Renal cortical epithelial cell (primary cell): ENCODE measurements at places on chromosomes 5 and 9.

GRCh38 chr5:174067499-174067898 lies 22.0 kb downstream of the NSG2 start:
- no peak for DNase-seq

DNA sequence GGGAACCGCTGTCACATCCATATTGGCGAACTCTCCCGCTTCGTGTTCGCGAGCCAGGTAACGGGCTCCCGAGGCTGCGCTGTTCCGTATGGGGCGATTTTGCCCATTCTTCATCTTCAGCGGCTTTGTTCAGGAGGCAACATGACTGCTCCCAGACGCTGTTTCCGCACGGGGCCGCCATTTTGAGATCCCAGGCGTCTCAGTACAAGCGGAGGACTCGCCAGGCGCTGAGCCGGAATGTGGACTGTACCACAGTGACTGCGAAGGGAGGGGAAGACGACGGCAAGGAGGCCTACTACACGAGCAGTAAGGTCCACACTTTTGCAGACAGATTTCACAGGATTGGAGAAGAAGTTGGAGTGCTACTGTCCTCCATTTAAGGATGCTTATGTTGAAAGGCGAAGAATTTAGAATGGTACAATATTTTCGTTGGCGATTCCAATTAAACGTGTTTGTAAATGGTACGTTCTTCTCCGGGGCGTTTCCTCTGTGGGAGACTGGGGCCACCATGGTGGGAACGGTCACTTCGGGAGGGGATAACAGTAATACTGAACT lies 41.6 kb upstream of the ZNF300 start:
- peak; percentile 75 for DNase-seq

DNA sequence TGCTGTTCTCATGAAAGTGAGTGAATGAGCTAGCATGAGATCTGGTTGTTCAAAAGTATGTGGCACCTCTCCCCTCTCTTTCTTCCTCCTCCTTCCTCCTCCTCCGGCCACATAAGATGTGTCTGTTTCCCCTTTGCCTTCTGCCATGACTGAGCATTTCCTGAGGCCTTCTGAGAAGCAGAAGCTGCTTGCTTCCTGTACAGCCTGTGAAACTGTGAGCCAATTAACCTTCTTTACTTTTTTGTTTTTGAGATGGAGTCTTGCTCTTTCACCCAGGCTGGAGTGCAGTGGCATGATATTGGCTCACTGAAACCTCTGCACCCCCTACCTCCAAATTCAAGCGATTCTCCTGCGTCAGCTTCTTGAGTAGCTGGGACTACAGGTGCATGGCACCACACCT lies 6.1 kb downstream of the S100Z start:
- DNase-seq: no peak

GRCh38 chr9:117772960-117773359 lies 68.8 kb downstream of the TLR4 start:
- peak; percentile 61 for DNase-seq

GRCh38 chr5:40386289-40386688 lies 293.4 kb upstream of the PTGER4 start:
- peak; percentile 63 for DNase-seq

- DNase-seq: no peak
Measured at GRCh38 chr5:173410459-173411233, 82.4 kb upstream of the STC2 start.

- DNase-seq: no peak
Measured at GRCh38 chr5:180723936-180724335, 15.9 kb downstream of the OR2Y1 start.

DNA sequence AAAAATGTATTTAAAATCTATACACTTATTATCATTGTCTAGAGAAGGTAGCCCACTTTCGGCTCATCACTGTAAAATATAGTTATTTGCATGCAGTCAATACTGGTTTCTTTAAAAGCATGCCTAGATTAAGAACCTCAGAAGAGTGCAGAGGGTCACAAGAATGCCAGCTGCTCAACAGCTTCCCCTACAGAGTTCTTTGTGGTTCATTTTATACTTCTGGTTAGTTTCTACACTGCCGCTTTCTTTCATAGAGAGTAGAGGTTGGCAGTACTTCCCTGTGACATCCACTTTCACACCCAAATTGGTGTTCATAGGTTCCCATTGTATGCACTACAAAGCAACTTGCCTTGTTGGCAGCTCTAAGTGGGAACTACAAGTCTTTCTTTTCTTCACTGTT lies 137.3 kb downstream of the KIAA0825 start:
- no peak for DNase-seq

GRCh38 chr9:526904-527591 lies 312.4 kb downstream of the DOCK8 start:
- DNase-seq: peak; percentile 81
